ENCODE measurements at places on chromosomes 7 and 10.

DNA sequence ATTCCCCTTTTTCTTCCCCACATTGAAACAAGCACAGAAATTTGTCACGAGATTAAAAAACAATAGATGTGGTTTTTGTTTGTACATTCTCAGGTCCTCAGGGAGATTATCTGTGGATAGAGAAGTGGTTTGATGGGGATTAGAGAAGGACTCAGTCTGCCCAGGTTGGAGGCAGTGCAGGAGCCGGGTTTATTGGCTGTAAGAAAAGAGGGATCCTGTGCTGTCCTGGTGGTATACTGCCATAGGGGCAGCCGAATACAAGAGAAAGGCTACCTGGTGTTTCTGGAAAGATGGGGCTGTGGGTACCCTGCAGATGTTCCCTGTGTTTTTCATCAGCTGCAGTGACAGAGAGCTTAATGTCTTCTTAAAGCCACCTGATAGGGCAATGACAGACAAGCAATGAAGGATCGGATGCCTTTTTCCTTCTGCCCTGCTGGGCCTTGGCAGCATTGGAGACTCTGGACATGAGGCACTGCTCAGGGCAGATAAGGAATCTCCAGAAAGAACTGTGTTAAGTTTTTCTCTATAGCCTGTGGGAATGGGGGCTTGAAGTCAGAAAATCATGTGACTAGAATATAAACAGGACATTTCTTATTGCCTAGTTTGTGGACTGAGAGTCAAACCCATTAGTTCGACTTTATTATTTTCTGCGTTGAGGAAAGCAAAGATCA, 18.1 kb upstream of the GPR141 start:
- no peak for DNase-seq

DNA sequence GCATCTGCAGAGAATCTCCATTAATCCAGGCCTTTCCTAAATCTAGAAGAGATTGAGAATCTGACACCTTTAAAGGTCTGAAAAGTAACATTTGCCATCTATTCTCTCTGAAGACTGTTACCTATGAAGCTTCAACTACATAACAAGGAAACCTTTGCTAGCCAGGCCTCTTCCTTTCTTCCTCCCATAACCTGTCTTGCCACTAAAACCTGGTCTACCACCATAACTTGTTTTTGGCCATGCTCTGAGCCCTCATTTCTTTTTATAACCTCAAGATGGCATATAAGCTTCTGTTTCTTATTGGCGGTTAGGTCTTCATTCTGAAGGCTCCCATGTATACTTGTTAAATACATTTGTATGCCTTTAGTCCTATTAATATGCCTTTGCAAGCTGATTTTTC, 348.4 kb upstream of the MEOX2 start:
- DNase-seq = no peak

GRCh38 chr10:43964486-43964885, 315.8 kb upstream of the ZNF32 start:
- peak; percentile 79 for DNase-seq

GRCh38 chr7:19413443-19413965, 268.3 kb upstream of the FERD3L start:
- DNase-seq = no peak

DNA sequence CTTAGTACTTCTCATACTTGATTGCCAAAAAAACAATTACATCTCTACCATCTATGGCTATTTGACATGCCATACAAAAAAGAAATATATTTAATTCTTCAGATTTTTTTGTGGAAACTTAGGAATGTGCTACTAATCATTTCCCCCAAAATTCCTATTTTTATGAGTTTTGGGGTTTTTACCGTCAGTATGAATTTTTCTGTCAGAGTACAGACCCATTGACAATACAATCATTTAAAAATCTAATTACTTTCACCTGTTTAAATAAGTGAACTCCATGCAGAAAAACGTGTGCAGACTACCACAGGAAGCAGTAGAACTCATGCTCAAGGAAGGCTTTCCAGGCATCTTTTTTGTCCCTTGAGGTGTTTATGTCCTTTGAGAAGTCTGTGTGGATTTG, 48.8 kb upstream of the FOXP2 start:
- no peak for DNase-seq

DNA sequence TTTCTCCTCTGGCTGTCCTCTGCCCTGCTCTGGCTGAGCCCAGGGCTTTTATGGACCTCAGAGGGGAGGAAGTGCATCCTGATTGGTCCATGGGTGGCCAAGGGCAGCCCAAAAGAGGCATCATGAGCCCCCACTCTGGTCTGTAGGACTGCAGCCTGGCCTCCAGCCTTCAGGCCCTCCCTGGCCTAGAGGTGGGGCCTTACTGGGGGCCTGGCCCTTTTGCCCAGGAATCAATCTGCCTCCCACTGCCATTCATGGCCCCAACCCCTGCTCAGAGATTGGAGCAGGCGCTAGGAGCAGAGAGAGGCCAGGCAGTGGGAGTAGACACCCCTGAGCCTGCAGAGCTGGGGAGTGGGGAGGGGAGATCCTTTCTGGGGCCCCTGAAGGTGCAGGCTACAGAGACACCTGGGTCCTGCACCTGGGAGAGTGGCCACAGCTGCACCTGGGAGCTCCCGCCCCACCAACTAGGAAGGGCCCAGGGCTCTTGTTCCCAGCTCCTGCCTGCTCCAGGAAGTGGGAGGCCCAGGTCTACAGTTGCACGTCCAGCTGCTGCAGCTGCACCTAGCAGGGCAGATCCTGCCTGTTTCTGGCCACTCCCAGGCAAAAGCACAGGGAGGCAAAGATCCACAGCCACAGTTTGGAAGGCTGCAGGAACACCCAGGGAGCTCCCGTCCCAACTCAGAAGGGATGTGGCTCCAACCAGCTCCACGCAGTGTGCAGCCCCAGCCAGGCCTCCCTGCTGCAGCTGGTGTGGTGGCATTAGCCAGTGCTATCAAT, 6.4 kb upstream of the DYNC2I1 start:
- no peak for DNase-seq

DNA sequence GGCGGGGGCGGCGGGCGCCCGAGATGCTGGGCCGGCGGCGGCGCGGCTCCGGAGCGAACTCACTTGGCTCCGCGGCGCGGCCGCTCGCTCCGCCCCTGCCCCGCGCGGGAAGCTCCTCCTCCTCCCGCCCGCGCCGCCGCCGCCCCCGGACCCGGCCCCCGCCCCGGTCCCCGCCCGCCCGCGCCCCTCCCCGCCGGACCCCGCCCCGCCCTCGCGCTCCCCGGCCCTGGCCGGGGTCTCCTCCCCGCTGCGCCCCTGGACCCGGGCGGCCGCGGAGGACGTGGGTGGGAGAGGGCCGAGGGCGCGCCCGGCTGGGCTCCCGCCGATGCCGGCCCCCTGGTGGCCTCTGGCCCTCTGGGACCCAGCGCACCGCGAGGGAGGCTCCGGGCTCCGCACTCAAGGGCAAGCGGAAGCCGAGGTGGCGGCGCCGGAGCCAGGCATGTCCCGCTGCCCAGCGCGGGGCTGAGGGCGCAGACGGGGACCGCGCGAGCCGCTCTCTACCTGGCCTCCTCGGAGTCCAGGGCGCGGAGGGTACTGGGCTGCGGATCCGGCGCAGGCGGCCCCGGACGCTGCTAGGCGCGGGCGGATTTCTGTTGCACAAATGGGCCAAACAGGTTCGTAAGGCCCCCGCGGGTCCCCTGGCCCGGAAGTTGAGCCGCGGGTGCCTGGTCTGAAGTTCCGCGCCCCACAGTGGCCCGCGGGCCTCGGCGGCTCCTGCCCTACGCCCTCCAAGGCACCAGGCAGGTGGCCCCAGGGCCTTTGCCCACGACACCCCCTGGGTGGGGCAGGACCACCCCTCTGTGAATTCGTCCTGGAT, at the start of gene TCERG1L:
Gene TCERG1L, minus strand, starts transcription at position 61 of the 817 bp plus-strand sequence. CDS start 86 bp downstream, outside the sequence.
- DNase-seq = no peak

- no peak for DNase-seq
Measured at GRCh38 chr7:101636822-101637623, 7.9 kb upstream of the MYL10 start.

DNA sequence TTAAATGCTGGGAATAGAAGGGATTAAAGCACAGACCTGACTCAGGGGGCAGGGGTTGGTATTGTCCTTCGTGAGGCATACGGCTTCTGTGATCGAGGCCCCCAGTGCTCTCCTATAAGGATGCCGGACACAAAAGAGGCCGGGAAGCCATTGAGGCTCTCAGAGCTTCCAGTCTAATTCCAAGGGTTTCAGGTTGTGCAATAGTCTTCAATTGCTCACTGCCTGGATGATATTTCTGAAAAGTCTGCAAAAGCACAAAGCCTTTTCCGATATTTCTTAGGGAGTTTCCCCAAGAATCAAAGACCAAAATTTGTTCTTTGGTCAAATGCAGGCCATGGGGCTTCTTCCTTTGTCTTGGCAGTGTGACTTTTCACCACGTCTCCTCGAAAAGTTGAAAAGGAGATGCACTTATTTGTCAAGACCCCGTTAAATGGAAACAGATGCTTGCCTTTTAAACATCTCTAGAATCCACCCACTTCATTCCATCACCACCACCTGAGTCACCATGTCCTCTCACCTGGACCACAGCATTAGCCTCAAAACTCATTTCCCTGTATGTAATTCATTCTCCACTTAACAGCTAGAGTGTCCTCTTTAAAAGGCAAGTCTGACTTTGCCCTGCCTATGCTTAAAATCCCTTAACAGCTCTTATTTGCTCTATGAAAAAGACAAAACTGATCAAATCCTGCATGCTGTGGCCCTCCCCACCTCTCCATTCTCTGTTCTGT, 134.8 kb upstream of the NAMPT start:
- no peak for DNase-seq

- DNase-seq = no peak
Measured at GRCh38 chr7:40008223-40008815, 58.3 kb downstream of the CDK13 start.

All from esophagus muscularis mucosa (tissue), 4 donors.